ENCODE measurements at places on chromosomes 6 and 20.

DNA sequence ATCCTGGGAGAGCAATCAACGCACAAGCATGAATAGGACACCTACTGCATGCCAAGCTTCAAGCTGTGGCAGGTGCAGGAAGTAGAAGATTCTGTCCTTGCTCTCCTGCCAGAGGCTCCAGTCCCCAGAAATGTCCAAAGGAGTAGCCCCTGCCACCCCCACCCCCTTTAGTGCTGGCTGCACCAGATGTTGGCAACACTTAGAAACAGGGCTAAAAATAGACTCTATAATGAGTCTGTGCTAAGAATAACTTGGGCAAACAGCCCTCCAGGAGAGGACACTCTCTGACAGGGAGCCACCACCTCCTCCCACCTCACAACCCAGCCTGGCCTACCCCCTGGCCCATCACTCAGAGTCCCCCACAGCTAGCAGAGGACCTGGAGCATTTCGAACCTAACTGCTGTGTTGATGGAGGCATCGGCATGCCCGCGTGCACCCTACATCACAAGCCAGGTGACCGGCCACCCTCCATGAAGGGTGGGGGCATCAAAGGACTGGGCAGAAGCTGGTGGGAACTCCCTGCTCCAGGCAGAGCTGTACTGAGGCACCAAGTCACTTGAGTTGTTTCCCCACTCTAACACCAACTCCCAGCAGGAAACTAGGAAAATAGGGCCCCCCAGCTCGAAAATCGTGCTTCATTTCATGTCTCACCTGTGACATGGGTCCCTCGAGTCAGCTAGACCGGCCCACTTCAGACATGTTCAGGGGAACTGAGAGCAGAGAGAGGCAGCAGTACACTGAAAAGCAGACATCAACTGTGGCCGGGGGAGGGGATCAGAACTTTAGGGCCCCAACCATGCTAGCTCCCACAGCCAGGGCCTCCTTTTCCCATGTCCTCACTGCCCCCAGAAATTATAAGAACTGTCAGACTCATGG lies 18.7 kb downstream of the TFEB start:
- DNase-seq, result no peak

GRCh38 chr6:156886409-156886808 lies 109.2 kb downstream of the ARID1B start:
- DNase-seq, result no peak

DNA sequence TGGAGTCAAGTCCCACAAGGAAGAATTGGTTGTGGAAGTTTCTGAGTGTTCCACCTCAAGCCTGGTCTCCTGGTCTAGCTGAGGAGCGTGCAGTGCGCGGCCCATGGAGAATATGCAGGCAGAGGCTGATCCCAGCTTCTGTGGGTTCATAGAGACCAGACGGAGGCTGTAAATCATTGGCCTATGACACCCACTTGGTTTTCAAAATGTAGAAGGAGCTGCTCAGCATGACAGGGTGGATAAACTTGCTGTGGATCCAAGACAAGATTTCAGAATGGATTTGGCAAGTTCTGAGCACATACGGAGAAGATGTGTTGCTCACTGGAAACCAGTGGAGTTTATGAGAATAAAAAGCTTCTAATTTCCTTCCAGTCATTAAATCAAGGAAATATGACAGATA lies 744 bp downstream of the KIF25 start:
- no peak for DNase-seq

- no peak for DNase-seq
Measured at GRCh38 chr6:160063771-160064413, 57.7 kb upstream of the SLC22A1 start.

GRCh38 chr20:53752971-53753879 lies 159.6 kb upstream of the ZNF217 start:
- no peak for DNase-seq

DNA sequence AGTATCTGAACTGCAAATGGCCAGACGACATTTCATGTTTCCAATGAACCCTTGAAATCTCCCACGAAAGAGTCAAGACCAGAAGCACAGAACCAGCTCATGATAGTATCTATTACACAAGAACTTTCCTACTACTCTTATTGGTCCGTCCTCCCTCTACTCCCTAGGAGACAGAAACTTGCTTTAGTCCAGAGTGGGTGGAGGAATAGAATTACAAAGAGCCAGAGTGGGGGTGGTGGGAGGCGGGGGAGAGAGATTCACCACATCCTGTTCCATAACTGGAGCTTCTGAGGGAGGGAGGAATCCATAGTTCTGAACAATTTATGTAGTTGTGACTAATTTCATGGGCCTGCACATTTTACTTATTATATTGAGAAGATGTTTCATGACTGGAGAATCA lies 18.5 kb upstream of the WFDC10A start:
- DNase-seq, result no peak

DNA sequence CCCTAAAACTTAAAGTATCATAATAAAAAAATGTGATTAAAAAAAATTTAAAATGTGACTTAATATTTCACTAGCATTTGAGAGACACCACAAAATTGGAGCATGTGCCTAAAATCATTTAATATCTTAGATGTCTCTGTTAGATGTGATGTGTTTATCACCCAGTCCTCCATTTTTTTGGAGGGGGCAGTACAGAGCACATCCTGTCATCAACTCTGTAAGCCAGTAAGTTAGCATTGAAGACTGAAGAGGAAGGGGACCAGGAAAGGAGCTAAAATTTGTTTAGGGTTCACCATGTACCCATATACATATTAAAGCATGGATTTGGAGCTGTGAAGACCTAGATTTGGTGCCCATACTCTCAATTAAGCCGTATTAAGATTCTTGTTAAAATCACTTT lies 30.7 kb upstream of the ADIG start:
- DNase-seq, result no peak

DNA sequence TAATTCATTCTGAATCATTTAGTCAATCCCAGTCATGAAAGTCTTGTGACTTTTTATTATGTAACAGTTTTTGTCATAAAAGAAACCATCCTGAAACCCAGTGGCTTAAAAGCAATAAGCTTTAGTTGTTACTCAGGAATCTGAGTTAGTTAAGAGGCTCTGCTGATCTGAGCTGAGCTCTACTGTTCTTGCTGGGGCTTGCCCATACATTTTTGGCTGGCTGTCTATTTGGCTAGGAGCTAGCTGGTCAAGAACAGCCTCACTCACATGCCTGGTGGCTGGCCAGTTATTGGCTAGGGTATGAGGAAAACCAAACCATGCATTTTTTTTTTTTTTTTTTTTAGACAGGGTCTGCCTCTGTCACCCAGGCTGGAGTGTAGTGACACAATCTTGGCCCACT lies 10.6 kb downstream of the TCF21 start:
- DNase-seq, result no peak

DNA sequence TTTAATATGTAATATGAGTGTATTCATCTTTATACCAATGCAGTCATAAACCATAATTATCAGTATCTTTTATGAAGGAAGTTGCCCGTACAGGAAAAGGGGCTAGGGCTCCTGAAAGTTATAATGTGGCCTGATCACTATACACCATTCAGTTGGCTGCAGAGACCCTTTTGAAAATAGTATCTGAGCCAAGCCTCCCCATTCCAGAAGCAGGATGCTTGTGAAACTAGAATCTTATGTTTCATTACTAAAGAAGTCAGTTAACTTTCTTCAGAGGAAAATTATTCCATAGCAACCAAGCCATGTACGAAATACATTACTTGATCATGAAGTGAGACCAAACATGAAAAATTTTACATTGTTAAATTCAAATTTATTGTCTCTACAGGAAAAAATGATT lies 251.5 kb upstream of the TCF21 start:
- DNase-seq, result no peak

GRCh38 chr20:33475381-33476152 lies 14.3 kb upstream of the CBFA2T2 start:
- DNase-seq, result no peak

- no peak for DNase-seq
Measured at GRCh38 chr6:140908505-140908904, 1224.2 kb upstream of the GJE1 start.

DNA sequence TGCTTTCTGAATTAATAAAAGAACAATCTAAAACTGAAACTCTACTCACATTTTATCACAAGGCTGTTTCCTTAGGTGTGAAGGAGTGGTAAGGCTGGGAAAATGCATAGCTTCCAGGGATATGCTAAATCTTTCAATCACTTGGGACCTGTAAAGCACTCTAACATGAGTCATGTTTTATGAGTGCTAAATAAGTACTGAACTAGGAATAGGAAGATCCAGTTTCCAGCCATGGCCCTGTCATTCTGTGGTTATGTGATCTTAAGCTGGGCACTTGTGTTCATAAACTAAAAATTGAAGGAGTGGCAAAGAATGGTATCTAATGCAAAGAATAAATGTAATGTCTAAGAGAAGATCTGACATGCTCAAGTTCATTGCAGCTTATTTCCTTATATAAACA lies 6.1 kb upstream of the TMEM200A start:
- no peak for DNase-seq

DNA sequence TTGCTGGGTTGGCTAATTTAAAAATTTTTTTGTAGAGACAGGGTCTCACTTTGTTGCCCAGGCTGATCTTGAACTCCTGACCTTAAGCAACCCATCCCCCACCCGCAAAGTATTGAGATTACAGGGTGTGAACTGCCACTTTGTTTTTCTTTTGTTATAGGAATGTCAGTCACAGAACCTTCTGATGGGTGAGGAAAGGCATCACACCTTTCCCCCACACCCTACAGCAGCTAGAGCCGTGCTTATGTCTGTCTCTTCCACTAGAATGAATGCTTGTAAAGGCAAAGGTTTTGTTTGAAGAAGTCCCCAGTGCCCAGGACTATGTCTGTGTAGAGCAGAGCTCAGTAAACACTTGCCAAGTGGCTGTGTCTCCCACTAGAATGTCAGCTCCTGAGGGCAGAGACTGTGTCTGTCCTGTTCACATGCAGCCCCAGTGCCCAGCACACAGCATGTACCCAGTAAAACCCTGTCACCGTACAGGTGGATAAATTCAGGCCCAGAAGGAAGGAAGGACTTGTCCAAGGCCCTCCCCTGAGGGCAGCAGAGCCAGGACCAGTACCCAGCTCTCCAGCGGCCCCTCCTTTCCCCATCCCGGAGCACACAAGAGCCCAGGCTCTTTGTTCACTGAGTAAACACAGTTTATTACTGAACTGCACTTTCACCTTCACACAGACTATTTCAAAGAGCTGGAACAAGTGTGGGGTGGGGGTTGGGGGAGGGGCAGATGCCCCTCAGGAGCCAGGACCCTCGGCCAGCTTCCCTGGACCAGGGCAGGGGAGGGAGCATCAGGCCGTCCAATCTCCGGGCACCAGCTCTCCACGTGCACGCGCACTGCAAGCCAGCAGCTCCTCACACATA lies 26.4 kb downstream of the COX4I2 start:
- DNase-seq, result no peak

- DNase-seq, result no peak
Measured at GRCh38 chr6:51531623-51532022, 555.8 kb downstream of the PKHD1 start.

GRCh38 chr20:45752746-45753145 lies 30.6 kb downstream of the SPINT4 start:
- no peak for DNase-seq

DNA sequence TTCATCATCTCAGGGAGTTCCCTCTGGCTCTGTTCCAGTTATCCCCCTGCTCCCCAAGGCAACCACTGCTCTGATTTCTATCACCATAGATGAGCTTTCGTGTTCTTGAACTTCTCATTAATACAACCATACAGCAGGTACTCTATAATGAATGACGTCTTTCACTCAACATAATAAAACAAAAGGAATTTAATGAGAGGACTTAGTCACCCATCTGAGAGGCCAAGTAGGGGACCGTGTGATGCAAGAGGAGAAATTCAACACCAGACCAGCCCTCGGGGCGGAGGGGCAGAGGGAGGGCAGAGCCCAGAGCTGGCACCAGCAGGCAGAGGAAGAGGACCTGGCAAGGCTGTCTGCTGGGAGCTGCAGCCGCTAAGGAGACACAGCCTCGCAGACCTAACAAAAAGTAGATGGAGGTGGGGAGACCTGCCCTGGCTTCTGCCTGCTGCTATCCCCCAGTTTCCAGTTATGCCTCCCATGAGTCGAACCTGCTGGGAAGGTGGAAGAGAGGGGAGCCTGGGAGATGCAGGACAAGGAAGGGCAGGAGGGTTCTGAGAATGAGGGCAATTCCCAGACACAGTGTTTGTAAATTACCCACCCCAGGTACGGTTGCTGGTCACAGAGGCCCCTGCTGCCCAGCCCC lies 13.8 kb downstream of the CCN5 start:
- DNase-seq, result no peak

- no peak for DNase-seq
Measured at GRCh38 chr20:23645575-23645974, 7.8 kb upstream of the CST3 start.

DNA sequence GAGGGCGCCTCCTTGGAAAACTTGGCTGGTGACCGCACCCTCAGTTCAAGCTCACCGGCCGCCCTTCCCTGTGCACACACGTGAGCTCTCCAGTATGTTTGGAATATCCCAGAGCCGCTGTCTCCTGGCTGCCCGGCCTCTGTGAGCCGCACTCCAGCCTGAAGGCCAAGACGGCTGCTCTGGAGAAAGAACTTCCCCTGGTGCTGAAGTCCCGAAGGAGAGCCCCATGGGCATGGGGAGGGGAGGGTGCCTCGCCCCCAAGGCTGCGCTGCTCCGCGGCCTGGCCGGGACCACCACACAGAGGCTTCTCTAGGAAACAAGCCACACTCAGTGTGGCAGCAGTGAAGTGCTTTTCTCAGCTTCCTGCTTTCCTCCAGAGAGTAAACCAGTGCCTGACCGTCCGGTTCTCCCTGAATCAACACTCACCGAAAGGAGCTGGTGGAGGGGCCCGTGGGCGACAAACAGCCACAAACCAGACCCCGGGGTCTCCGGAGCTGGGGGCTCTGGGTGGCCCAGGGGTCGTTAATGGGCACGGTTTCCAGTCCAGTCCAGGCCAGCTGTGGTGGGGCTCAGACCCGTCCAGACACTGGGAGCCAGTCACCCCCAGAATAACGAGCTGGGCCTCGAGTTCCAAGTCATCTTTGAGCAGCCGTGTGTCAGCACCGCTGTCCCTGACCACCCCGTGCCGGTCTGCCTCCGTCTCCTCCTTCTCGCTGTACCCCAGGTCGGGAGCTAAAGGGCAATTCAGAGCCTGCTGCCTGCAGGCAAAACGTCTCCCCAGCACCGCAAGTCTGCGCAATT lies 87.4 kb upstream of the BHLHE23 start:
- DNase-seq, result no peak

GRCh38 chr6:2560140-2560818 lies 190.4 kb downstream of the MYLK4 start:
- no peak for DNase-seq

GRCh38 chr6:36978421-36979346 lies 7.3 kb downstream of the MTCH1 start:
- DNase-seq, result no peak

Measured in CD4-positive, alpha-beta T cell (primary cell).